ENCODE measurements at places on chromosomes 11 and 22.

GRCh38 chr11:66136752-66137123 is 66.7 kb downstream of the PACS1 start:
- no peak for DNase-seq

DNA sequence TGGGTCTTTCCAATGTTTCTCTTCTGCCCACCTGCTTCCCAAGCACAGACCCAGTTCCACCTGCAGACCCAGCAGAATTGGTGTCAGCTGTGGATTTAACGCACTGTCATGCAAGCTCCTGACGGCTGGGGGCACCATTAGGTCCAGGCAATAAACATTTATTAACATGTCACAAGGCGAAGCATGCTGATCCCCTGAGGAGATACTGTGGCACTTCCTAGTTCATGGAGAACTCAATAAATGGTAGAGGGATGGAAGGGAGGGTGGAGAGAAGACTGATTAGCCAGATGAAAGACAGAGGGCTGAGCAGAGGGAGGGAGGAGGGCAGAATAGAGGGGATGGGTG is 68.3 kb upstream of the TSPAN18 start:
- DNase-seq = no peak

DNA sequence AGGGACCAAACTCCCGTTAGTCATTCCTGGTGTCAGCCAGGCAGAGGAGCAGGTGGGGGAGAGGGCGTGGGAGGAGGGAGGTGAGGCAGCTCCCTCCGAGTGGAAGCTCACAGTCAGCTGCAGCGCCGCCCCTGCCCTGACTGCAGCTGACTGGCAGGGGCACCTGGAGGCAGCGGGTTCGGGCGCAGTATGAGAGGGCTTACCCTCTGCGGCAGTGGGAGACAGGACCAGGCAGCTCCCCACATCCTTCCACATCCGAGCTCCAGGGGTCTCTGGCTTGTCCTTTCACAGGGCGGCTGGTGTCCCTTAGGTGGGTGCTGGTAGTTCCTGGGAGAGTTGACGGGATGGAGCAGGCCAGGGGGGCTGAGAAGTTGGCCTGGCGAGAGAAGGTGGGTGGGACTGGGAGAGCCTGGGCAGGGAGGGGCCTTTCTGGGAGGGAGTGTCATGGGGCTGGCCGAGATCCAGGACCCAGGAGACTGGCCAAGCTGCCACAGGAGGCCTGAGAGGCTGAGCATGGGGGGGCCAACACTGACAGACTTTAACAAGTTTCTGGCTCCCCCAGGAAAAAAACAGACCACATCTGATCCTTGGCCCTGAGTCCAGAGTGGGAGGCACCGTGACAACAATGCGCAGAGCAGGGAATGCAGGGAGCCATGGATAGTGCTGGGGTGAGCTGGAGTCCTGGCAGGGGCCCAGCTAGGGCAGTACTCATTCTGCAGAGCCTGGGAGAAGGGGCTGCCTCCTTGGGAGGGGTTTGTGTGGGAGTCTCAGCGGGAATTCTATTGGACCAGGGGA is 4.9 kb downstream of the ADORA2A start:
- no peak for DNase-seq

DNA sequence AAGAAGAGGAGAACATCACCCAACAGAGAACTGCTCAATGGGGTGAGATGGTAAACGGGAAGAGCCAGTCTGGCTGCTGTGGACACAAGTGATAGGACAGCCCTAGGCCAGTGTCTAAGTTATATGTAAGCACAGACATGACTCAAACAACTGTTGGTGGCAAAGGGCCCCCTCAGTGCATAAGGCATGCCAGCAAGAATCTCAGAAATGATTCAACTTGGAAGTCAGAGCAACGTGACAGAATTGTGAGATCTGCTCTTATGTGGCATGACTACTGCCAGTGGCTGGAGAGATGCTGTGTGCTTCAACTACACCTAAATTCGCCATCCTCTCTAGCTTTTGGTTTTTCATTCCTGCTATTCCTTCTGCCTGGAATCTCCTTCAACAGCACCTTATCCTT is 7.4 kb downstream of the SLN start:
- DNase-seq = no peak

DNA sequence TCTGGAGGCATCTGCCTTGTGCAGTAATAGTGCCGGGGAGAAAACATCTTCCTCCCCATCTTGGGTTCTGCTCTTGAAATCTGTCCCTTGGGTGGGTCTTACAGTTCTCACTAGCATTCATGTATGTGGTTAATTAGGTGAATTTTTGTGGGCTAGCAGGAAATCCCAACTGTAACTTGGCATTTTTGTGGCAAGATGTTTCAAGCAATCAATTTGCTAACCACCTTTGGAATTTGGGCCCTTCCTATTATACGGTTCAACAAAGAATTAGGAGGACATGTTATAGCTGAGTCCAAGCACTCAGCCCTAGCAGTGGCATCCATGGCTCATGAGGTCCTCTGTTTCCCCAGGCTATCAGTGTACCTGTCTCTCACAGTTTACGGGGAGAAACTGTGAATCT is 89.1 kb upstream of the MTNR1B start:
- peak; percentile 62 for DNase-seq

GRCh38 chr22:23106906-23107367 is 34.9 kb downstream of the RSPH14 start:
- DNase-seq = no peak

- DNase-seq = no peak
These were observed 17.9 kb downstream of the SWAP70 start for GRCh38 chr11:9681583-9682372.

- DNase-seq = no peak
These were observed 723.0 kb downstream of the KCNA4 start for GRCh38 chr11:29293825-29294224.

DNA sequence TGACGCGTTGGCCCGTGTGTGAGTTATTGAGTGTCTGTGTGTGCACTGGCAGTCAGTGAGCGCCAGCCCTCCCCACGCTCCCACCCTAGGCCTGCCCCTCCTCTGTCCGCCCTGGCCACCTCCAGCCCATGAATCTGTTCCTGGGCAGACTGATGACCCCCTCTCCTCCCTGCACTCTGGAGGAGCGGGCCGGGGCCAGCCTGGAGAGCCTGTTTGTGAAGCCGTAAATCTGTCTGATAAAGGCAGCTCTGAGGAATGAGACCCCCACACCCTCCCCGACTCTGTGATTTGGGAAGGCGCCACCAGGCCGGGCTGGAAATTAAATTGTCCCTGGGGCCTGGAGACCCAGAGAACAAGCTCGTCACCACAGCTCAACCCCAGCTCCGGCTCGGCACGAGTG is 8.6 kb downstream of the TSSC4 start:
- no peak for DNase-seq

DNA sequence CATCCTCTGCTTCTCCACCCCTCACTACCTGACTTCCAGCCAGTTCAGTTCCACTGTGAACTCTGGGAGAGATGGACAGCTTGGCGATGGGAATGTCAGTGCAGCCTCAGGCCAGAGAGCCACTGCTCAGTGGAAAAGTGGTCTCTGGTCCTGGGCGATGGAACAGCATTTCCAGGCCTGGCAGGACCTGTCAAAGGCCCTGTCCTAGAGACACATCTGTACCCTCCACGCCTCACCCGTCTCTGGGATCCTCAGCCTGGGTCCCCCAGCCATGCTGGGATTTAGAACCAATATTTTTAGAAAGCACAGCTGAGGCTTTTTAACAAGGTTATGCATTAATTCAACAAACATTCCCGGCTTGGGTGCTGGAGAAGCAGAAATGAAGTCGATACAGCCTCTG is 165.7 kb downstream of the MN1 start:
- DNase-seq = no peak

GRCh38 chr11:75351541-75351790 is at the start of gene ARRB1:
Gene ARRB1, minus strand, starts transcription at chr11:75351661. Its CDS starts 54 bp downstream, at chr11:75351607.
- no peak for DNase-seq

GRCh38 chr22:45932071-45932470 is 44.9 kb downstream of the WNT7B start:
- DNase-seq = peak; percentile 1

- DNase-seq = peak; percentile 77
These were observed 27.6 kb upstream of the APLP2 start for GRCh38 chr11:130042093-130042591.

DNA sequence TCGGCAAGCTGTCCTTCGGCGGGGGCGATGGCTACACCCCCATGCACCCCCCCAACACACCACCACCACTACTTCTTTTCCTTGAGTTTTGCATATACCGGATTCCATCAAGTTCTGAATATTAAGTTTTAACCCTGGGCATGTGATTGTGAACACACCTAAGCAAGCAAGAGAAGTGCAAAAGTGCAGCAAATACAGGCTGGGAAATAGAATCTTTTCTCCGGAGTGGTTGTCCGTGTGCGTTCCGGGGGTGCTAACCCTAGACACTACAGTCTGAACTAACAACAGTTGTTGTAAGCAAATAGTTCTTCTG is 574 bp downstream of the PRSS23 start:
- no peak for DNase-seq

- DNase-seq = no peak
These were observed 28.7 kb upstream of the CTSD start for GRCh38 chr11:1792461-1792860.

DNA sequence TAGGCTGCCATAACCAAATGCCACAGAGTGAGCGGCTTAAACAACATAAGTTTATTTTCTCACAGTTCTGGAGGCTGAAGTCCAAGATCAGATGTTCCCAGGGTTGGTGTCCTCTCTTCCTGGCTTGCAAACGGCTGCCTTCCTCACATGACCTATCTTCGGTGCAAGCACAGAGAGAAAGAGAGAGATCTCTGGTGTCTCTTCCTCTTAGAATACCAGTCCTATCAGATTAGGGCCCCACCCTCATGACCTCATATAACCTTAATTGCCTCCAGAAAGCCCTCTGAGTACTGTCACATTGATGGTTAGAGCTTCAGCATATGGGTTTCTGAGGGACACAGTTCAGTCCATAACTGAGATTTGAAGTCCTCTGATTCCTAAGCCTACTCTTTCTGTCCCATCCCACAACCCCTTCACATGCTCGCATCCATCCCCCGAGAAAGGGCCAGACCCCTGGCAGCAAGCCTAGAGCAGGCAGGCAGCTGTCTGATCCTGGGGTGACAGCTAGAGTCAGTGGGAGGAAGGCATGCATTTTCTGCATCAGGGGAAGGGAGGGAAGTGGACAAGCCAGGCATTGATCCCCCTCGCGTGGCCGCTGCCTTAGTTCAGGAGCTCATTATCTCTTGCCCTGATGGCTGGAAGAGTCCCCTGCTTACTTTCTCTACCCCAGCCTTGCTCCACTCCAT is 114.1 kb downstream of the FAR1 start:
- no peak for DNase-seq

DNA sequence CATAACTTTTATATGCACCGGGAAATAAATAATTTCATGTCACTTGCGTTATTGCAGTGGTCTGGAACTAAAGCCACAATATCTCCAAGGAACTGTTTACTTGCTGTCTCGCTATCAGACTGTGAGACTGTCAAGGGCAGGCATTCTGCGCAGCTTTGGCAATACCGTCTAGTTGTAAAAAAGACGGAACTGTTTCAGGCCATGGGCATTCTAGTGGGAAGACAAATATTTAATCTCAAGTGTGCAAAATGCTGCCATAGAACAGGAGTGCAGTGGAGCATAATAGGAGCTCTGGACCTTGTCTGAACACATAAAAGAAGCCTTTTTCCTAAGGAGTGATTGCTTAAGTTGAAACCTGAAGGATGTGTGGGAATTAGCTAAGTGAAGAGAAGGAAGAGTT is 53.8 kb downstream of the PACS1 start:
- no peak for DNase-seq

- DNase-seq = peak; percentile 87
These were observed 67.6 kb upstream of the AMPD3 start for GRCh38 chr11:10387206-10388083.

GRCh38 chr11:70103256-70103975 is 25.3 kb downstream of the ANO1 start:
- DNase-seq = no peak

- DNase-seq = no peak
These were observed 46.2 kb downstream of the SGSM3 start for GRCh38 chr22:40416636-40417035.

- DNase-seq = peak; percentile 85
These were observed 10.2 kb downstream of the YPEL4 start for GRCh38 chr11:57639321-57640067.

DNA sequence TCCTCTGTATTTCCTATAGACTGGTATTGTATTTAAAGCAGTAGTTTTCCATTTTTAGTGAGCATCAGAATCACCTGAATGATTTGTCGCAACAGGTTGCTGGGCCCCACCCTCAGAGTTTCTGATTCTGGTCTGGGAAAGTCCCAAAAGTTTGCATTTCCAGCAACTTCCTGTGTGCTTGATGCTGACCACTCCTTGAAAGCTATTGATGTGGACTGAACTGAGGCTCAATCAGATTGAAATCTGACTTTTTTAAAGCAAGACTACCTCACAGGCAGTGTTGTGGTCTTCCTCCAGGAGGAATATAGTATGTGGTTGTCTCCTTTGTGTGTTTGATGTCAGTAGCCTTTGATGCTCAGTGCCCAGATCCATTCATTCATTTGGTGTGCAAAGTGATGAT is 17.2 kb upstream of the MPZL2 start:
- no peak for DNase-seq

DNA sequence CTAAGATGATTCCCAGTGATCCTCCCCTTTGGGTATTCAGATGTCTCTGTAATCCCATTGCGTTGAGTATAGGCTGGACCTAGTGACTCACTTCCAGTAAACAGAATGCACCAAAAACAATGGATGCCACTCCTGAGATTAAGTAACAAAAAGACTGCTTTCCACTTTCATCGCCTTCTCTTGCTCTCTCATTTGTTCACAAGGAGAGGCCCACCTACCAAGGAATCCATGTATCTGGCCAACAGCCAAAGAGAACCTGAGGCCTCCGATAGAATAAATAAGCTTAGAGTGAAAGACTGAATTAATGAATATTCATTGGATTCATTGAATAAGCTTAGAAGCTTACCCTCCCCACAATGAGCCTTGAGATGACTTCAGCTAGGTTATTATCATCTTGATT is 454.6 kb downstream of the KCNA4 start:
- no peak for DNase-seq

GRCh38 chr11:5684036-5684645 is 733 bp downstream of the TRIM5 start:
- no peak for DNase-seq

- no peak for DNase-seq
These were observed 23.8 kb upstream of the FZD4 start for GRCh38 chr11:86978756-86979608.
